ENCODE measurements at places on chromosomes 7 and 10. TPM values are rescaled to one million over a fixed set of nuclear protein-coding genes. Genes with fewer than 3 reads are reported as not detected.
A peak's percentile ranks its signal among the peaks of the same experiment; 100 is the strongest.

GRCh38 chr7:86955895-86956503, 103.5 kb downstream of the ELAPOR2 start:
- DNase-seq = no peak

ORAI2 gene
- 53.3 TPM for total RNA-seq

- peak; percentile 46 for DNase-seq
Observed at GRCh38 chr10:34655286-34656170, 159.6 kb downstream of the PARD3 start.

- DNase-seq = no peak
Observed at GRCh38 chr10:45515630-45516029, 141.6 kb downstream of the ALOX5 start.

GRCh38 chr10:8794860-8795259, 740.4 kb downstream of the GATA3 start:
- DNase-seq = no peak

- DNase-seq = no peak
Observed at GRCh38 chr7:115585015-115585718, 445.4 kb downstream of the TFEC start.

- no peak for DNase-seq
Observed at GRCh38 chr10:5297466-5297865, 67.3 kb upstream of the UCN3 start.

- DNase-seq = no peak
Observed at GRCh38 chr7:141866974-141867373, 25.7 kb upstream of the PRSS37 start.

DNA sequence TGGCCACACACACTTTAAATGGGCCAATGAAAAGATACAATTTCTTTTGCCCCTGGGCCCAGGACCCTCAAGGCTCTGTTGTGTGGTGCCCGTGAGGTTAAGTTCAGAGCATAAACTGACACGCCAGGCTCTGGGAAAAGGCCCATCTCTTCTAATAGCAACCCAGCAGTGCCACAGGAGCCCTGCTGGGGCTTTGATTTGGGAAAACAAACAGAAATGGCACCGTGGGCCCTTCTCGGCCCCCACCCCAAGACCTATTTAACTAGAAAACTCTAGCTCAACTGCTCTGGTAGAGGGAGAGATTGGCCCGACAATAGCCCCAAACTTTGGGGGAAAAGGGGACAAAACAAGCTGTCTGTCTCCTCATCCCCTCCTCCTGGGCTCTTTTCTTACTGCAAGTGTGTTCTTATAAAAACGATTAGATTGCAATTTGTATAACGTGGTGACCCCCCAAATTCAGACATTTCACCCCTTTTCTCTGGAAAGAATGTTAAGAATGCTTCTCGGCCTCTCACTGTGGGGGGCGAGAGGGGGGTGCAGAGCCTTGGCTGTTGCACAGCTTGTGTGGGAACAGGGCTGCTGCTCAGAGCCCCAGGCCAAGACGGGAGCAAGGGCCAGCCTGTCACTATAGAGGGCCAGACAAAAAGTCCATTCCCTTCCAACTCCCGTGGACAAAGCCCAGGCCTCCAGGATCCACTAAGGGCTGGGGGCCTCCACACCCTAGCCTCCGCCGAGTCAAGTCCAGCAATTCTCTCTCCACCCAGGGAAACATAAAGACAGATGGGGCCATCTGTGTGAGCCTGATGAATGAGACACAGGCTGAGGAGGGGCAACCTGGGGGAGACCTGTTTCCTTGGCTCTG, 26.8 kb downstream of the DPCD start:
- DNase-seq = no peak

DNA sequence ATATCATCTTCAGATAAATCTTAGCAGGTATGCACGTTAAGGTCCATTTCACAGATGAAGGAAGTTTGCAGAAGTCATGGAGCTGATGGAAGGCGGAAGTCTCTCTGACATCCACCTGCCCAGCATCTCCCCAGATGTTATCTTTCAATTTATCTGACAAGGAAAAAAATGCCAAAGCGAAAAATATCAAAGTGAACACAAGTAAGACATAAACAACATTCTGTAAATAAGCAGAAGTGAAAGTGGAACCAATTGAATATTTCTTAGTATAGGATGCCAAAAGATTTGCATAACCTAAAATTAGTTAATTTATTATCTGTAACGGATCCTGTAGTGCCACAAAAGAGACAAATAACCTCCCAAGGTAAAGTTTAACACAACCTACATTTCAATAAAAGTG, 73.6 kb upstream of the NEBL start:
- DNase-seq = no peak

DNA sequence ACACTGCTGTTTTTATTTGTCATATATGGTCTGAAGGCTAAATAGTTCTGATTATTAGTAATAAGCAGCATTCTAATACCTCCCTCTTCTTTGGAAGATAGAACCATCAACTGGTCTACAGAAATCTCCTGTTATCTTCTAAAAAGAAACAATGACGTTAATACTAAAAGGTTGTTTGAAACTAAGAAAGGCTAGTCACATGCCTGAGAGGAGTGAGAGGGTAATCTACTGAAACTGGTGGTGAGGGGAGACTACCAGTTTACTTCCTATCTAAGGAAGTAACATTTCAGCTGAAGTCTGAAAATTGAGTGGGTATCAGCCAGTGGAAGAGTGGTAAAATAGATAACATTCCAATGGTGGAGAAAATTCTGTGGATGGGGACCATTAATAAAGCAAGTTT, 48.4 kb downstream of the FGFBP3 start:
- no peak for DNase-seq

- DNase-seq = no peak
Observed at GRCh38 chr7:123308254-123308951, 108.6 kb upstream of the SLC13A1 start.

DNA sequence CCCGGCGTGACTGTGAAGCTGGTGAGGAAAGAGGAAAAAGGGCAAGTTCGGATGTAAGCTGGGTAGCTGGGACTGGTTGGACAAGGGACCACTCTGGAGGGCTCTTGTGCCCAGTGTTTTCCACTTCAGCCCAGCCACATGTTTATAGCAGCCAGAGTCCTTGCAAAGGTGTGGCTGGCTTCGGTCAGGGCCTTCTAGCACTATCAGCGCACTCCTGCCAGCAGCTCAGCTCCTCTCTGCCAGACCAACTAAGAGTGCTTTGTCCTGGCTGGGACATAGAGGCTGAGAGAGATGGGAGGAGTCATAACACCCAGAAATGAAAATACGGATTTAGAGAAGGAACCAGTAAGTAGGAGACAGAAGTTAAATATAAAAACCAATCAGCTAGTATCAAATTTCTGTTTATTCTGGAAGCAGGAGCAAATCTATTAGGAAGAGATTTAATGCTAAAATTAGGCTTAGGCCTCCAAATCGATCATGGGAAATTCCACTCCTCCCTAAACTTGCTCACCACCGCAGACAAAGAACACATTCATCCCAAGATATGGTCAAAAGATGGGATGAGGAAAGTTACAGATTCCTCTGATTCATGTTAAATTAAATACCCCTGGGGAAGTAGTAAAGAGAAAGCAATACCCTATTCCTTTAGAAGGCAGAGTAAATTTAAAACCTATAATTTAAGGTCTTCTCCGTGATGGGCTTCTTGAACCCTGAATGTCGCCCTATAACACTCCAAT, 135.0 kb downstream of the RALA start:
- DNase-seq = no peak

- DNase-seq = peak; percentile 57
Observed at GRCh38 chr7:94289071-94289470, 105.6 kb upstream of the COL1A2 start.

PPP1R17 gene
- total RNA-seq = not detected

- DNase-seq = no peak
Observed at GRCh38 chr10:133004478-133004877, 62.1 kb upstream of the CFAP46 start.

DNA sequence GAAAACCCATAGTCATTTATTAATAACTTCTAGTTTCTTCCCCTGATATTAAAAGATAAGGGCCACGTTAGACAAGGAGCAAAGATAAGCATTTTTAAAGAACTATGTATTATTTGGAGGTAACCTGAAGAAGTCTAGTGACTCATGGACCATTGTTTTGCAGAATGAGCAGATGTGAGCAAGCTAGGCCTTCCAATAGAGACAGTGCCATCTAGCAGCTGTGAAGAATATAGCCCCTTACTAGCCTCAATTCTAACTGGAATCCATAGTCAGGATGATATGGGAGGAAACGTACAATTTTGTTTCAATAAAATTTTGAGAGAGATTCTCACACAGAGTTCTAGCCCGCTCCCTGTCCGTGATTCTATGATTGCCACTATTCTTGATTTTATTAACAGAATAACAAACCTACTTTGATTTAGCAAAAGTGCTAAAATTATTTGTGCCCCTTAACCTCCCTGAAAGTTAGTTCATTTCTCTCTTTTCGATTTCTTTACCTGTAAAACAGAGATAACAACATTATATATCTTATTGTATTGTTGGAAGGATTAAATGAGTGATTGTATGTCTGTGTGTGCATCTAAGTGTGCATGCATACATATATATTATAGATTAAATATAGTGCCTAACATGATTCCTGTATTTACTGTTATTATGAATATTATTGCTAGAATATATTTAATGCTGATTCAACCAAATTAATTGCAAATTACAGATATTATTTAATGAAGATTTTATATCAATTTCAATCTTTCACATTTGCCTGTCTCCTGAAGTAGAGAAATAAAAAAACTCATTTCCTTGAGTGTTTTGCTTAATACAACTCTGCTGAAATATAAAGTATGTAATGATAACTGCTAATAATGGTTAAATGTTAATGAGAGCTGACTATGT, 22.7 kb downstream of the FAM237B start:
- DNase-seq = peak; percentile 9

DNA sequence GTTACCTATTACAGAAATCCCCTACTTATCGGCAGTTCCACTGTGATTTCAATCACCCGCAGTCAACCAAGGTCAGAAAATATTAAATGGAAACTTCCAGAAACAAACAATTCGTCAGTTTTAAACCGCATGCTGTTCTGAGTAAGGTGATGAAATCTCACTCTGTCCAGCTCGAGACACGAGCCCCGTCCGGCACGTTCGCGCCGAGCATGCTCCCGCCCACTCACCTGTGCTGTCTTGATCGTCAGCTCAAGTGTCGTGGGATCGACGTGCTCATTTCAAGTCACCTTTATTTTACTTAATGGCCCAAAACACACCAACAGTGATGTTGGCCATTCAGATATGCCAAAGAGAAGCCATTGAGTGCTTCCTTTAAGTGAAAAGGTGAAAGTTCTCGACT, 21.2 kb downstream of the ESYT2 start:
- DNase-seq = no peak

DNA sequence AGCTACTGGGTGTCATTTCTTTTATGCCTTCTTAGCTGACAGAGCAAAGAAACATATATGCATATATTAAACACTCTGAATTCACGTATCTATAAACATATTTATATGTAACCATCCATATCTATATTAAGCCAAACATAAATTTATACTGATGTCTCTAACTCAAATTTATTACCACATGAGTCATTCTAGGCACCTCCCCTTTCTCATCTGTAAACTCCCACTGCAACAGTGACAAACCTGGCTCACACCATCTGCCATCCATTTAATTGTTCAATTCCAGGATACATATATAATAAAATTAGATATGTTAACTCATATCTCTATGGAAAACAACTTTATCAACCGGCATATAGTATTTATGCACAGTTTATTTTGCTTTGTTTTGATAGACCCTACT, 722.3 kb downstream of the SORCS1 start:
- no peak for DNase-seq

DNA sequence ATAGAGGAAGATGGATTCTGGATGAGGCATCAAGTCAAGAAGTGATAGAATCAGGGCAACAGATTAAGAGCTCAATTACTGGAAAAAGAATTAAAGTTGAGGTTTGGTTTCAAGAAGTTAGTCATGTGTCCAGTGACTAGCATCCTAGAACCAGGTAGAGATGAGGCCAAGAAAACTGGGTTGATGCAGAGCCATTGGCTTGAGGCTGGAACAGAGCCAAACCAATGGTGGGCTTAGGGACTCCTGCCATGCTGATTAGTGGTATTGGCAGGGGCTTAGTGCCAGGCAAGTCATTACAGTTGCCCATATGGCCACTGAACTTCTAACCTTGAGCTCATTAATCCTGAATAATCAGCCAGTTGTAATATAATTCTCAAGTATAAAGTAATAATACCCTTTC, 18.5 kb downstream of the ZNF277 start:
- DNase-seq = no peak

GRCh38 chr10:13822490-13822889, 235.7 kb downstream of the PRPF18 start:
- no peak for DNase-seq

- DNase-seq = no peak
Observed at GRCh38 chr7:100003711-100004661, 11.4 kb upstream of the ZKSCAN1 start.

DNA sequence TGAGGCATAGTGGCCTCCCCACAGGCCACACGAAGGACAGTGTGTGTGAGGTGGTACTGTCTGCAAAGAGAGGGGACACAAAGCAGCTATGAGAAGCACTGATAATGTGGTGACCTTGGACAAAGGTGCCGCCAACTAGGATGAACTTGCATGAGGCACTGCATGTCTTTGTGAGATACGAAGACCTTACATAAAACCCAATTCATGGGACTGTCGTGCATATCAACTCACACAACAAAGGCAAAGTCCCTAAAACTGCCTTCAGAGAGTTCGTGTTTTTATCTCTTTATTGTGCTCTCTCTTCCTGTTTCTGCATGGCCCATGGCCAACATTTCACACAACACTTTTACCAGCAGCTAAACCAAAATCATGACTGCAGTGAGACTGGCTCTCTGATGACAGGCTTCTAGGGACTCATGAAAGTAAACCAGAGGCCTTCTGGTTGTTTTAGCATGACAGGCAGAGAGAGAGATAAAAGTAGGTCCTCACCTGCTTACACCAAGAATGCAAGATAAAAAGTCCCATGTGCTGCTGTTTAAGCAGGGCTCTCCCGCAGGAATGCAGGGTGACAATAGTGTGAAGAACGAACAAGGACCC, 347.8 kb downstream of the ELMO1 start:
- no peak for DNase-seq

GRCh38 chr7:116986611-116987565, 33.6 kb downstream of the ST7 start:
- no peak for DNase-seq

FOXP2 gene
- total RNA-seq = 4.3 TPM

- DNase-seq = no peak
Observed at GRCh38 chr10:133614830-133615580, 11.6 kb downstream of the FRG2B start.

CDK1 gene
- 94.4 TPM for total RNA-seq

DNA sequence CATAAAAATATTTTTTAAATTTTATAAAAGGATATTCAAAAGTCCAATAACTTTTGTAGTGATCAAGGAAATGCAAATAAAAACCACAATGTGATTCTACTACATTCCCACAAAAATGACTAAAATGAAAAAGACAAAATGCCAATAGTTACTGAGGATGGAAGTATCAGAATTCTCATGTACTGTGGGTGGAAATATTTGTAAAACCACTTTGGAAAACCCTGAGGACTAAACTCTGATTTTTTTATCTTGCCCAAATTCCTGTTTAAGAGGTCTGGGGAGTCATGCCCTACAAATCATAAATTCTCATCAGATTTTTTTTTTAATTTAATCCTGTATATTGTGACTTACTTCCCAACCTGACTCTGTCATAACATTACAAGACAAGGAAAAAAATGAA, 9.8 kb upstream of the SEMA3D start:
- no peak for DNase-seq
